Tongue (tissue), 3 donors: ENCODE measurements at places on chromosomes 2 and 18. TPM values are rescaled to one million over a fixed set of nuclear protein-coding genes. Genes with fewer than 3 reads are reported as not detected.
A peak's percentile ranks its signal among the peaks of the same experiment; 100 is the strongest.

- no peak for DNase-seq
These were observed 144.6 kb upstream of the SPRED2 start for GRCh38 chr2:65576861-65577601.

GRCh38 chr2:157349949-157350515, 24.4 kb upstream of the ERMN start:
- DNase-seq = no peak

GRCh38 chr18:8844721-8845148, 139.4 kb downstream of the MTCL1 start:
- no peak for DNase-seq

The MAB21L4 gene
- 23.0 TPM for total RNA-seq

GRCh38 chr2:206260188-206261012, 14.1 kb upstream of the ZDBF2 start:
- peak; percentile 34 for DNase-seq

The RAB27B gene
- 3.7 TPM for total RNA-seq

DNA sequence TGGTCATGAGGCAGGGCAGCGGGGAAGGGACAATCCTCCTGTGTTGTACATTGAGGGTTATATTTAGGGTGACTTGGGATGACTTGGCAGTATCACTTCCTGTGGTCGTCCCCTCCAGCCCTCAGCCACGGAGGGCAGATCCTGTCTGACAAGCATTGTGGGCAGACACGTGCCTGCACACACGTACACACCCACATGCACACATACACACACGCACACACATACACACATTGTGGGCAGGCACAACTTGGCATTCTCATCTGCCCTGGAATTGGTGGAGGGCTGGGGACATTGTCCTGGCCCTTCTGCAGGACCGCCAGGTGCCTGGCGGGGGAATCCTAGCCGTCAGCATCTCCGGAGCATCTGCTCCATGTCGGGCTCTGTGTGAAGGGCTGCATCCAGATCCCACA, 47.6 kb downstream of the ODC1 start:
- no peak for DNase-seq

DNA sequence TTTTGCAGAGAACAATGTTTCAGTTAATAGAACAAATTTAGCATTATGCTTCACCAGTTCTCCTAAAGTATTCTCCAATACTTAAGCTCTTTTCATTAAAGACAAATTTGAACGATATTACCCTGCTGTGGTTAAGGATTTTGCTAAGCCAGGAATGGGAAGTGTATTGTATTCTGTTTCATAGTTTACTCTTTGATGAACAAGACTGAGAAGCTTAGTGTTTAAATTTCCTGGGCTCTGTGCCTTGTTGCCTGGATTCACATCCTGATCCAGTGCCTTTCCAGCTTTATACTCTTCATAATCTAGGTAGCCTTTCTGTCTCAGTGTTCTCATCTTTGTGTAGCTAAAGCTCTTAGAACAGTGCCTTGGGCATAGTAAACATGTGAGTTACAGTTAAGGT, 58.6 kb upstream of the GLS start:
- DNase-seq = peak; percentile 10

The FBLN7 gene
- 9.5 TPM for total RNA-seq

GRCh38 chr2:136246086-136246669, 128.2 kb upstream of the CXCR4 start:
- peak; percentile 49 for DNase-seq

DNA sequence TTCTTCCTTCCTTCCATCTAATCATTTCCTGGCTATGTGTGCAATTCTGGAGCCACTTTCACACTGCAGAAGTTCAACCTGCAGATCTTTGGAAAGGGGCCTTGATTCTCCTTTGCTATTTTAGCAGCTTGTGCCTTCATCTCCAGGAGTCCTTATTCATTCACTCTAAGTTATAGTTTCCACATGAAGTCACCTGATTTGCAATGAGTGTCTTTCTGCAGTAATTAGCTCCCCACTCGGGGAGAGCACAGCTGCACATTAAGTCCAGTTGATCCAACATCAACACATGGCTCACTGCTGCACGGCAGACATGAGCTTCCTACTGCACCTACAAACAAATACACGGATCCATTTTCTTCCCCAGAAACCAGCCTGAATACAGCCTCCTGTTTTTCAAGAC, 323.1 kb upstream of the TNP1 start:
- DNase-seq = peak; percentile 88

GRCh38 chr2:170923799-170924198, 5.3 kb upstream of the GORASP2 start:
- no peak for DNase-seq

The GRB14 gene
- total RNA-seq = 19.7 TPM

DNA sequence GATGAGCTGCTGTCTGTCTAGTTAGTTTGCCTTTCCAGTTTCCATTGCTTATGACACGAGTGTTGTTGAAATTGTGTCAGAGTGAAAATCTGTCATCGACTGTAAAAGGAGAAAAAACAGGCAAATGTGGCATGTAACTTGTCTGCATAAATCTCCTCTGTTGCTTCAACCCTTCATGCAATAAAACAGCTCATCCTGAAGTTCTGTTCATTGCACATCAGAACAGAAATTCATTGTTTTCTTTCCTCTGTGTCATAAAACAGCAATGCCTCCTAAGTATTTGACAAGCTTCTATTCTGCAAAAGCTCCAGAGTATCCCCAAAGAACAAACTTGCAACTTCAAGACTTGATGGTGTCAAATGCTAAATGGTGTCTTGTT, 432.1 kb downstream of the MEIS1 start:
- no peak for DNase-seq

The C2orf80 gene
- total RNA-seq = not detected

DNA sequence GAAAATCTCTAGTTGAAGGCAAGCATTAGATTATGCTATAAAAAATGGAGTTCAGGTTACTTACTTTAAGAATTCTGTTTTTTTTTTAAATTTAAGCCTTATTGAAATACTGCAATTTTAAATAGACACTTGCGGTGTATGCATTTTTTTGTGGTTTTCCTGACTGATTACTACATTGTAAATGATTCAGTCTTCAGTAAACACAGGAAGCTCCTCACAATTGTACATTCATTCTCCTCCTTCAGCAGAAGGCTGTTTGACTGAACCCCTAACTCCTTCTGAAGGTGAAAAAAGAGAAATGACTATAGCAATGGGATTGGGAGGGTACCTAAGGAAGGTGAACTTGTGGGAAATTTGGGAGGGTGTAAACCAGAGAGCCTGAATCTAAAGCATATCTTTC, 136.1 kb downstream of the GCA start:
- DNase-seq = no peak

The CARF gene
- 13.7 TPM for total RNA-seq

DNA sequence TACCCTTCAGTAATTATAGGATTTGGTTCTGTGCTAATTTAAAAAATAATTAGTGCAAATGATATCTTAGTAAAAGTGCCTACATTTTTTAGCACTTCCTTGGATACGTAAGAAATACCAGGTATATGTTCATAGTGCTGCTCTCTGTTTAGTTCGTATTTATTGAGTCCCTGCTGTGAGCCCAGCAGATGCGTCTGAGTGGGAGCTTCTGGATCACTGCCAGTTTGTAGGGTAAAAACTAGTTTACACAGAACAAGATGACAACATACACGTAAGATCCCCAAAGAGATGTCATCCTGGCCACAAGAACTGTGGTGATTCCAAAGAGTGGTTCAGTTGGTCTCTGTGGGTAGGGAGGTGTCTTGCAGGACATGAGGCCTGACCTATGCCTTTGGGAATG, 103.2 kb downstream of the CTIF start:
- no peak for DNase-seq

The MYO1B gene
- total RNA-seq = 138 TPM

- no peak for DNase-seq
These were observed 617.5 kb upstream of the CHAC2 start for GRCh38 chr2:53150146-53150545.

The DLX1 gene
- 2.4 TPM for total RNA-seq

DNA sequence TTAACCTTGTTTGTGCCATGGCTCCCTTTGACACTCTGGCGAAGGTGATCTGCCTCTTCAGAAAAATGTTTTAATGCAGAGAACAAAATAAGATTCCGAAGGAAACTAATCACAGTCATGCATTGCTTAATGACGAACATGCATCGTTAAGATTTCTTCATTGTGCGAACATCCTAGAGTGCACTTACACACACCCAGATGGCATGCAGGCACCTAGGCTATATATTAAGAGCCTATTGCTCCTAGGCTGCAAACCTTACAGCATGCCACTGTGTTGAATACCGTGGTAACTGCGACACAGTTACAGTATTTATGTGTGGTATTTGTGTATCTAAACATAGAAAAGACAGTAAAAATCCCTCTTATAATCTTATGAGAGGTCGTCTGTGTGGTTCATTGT, 8.3 kb downstream of the ASAP2 start:
- no peak for DNase-seq

DNA sequence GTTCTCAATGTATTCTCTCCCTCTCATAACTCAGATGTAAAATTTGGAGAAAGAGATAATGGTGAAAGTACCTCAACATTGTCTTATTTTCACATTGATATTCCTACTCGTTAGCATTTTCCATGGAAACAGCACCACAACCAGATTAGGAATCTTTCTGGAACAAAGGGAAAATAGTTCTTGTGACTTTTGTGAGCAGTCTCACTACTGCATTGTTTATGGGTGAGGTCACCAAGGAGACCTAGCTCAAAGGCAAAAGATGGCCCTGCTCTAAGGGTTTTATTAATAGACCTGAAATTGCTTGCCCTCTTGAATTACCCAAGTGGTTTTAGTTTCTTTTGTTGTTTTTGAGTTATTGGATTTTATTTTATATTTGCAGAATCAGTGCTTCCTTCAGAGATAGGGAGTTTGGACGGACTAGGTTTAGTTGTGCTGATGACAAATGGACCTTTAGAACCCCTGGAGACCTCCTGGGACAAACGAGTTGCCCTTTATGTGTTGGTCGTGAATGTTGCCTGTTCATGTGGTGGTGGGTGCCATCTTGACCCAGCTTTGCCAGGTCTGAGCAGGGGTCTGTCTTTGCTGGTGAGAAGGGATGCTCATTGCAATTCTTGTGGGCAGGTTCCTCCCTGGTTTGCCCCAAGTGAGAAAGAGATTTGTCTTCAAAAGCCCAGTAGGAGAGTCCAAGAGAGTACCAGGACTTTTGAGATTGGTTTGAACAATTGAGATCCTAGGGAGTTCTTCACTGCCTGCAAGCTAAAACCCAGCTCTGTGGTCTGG, 58.1 kb downstream of the INPP4A start:
- no peak for DNase-seq

The DYNAP gene
- total RNA-seq = not detected

GRCh38 chr18:34115409-34116081, 109.2 kb downstream of the NOL4 start:
- peak; percentile 7 for DNase-seq

The ATP5MC3 gene
- 151 TPM for total RNA-seq

- no peak for DNase-seq
These were observed 1159.6 kb upstream of the CHAC2 start for GRCh38 chr2:52608030-52608429.

- DNase-seq = no peak
These were observed 84.8 kb downstream of the SEPTIN10 start for GRCh38 chr2:109528811-109529501.

The GAREM1 gene
- 14.0 TPM for total RNA-seq
